ENCODE measurements at places on chromosomes 1 and 21.
A peak's percentile ranks its signal among the peaks of the same experiment; 100 is the strongest.

- no peak for DNase-seq
Measured at GRCh38 chr1:27990920-27991537, 31.3 kb downstream of the XKR8 start.

DNA sequence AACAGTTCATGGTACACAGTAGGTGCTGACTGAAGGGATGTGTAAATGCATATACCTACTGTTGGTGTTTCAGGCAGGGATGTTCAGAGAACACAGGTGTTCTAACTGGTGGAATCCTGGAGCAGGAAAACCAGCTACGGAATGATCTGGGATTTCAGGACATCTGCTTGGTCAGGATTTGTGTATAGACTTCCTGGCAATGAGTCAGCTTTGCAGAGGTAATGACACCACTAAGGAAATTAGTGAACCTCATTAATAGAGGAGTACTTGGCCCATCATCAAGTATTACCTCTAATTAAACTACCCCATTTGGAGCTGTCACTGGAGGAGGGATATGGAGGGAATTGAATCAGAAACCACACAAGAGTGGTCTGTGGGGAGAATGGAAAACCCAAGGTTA, 7.3 kb downstream of the MRPL37 start:
- DNase-seq = no peak

GRCh38 chr21:39504230-39504629, 52.5 kb downstream of the SH3BGR start:
- no peak for DNase-seq

DNA sequence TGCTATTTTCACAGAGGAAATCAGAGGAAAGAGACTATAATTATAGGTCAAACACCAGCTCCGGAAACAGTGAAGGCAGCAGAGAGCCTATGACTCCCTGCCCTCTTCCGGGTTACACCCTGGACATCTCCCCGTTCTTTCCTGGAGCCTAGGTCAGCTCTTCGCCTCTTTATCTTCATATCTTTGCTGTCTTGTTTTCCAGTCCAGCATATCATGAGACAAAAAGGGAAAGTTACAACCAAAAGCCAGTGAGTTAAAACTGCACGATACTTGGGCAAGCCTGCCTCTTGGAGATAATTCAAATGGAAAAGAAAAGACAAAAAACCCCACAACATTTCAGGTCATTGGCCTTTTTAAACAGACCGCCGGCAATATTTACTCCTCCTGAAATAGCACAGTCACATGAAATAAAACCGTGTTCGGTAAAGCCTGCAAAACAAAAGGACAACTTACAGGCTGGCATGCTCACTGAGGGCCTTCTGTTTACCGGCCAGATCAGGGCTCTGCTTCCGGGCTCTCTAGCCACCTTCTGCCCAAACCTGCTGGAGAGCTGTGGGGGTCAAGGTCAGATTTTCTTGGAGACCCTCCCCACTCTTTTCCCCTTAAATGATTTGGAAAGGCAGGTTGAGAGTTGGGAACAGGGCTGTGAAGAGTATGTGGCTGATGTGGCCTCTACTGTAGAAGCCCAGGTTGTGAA, 42.8 kb upstream of the PPP2R5A start:
- DNase-seq = no peak

DNA sequence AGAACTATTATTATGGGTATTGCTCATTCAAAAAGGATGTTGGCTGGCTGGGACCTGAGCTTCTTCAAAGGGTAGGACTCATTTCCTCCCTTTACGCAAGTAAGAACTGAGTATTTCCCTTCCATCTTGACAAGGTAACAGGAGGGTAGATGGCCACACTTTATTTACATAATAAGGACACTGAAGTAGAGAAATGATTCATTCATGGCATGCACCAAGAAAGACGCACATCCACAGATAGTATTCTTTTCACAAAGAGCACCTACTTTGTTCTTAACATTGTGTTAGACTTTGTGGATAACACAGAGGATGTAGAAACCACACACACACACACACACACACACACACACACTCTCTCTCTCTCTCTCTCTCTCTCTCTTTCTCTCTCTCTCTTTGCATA, 82.9 kb downstream of the FAM78B start:
- no peak for DNase-seq

DNA sequence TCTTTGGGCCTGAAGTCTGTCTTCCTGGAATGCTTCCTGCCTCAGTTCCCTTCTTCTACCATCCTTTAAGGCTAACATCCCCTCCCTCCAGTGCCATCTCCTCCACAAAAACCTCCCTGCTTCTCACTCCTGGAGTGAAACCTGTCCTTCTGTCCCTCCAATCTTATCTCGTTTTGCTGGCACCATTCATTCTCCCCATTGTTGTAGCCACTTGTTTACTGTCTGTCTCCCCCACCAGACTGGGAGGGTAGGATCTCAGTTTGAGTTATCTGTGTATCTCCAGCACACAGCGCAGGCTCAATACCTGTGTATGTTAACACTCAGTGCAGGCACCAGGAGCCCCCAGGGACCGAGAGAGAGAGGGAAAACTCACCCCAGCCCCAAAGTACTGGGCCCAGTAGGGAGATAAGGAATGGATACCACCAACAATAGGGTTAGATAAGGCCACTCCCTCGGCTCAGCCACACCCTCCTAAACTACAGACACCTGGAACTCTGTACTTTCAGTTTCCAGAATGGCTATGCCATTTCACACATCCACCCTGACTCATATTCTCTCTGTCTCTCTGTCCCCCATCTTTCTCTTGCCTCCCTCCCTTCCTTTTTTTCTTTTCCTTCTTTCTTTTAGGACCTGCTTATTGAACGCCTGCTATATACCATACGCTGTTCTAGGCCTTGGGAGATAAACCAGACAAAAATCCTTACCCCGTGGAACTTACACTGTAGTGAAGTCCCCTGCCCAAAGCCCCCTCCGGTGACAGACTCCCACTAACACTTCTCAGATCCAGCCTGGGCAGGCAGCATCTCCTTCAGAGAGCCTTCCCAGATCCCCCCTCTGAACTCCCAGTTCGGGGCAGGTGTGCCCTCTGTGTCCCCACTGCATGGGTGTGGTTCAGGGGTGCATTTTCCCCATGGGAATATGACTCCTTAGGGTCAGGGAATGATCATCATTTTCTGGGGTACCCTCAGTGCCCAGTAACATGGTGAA, 3.3 kb upstream of the SSBP3 start:
- DNase-seq = no peak

GRCh38 chr1:5611431-5611830, 380.8 kb downstream of the NPHP4 start:
- DNase-seq = no peak

DNA sequence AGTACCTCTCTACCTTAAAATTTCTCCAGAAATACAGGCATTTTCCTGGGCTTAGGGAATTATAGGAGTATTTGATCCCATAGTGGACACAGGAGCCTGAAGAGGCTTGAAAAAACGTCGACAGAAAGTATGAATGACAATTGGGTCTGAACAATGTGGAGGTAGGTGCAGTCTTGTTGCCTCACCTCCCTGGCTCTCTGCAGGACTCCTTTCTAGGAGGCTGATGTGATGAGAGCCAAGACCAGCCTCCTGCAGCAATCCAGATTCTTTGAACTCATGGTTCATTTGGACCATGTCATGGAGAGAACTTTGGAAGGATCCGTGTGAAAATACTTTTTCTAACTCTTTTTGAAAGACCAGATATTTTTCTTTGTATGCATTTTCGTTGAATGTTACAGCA, 50.5 kb upstream of the MTF2 start:
- no peak for DNase-seq

DNA sequence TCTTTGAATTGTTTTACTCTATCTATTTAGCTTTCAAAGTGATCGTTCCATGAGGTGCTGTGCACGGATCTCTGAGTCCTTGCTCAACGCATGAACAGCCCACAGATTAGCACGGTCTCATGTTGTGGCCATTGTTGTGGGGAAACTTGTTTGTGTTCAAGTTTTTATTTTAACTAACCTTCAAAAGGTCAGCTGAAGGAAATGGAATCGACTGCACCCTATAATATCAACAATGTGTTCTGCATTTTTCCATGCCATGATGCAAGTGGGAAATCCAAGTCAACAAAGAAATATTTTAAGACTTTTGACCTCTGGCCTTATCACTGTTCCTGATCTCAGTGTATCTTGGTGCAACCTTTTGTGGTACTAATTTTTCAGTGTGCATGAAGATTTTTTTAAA, 6.1 kb downstream of the SH2D1B start:
- no peak for DNase-seq

- DNase-seq = peak; percentile 27
Measured at GRCh38 chr1:204431310-204432184, 19.9 kb upstream of the PPP1R15B start.

DNA sequence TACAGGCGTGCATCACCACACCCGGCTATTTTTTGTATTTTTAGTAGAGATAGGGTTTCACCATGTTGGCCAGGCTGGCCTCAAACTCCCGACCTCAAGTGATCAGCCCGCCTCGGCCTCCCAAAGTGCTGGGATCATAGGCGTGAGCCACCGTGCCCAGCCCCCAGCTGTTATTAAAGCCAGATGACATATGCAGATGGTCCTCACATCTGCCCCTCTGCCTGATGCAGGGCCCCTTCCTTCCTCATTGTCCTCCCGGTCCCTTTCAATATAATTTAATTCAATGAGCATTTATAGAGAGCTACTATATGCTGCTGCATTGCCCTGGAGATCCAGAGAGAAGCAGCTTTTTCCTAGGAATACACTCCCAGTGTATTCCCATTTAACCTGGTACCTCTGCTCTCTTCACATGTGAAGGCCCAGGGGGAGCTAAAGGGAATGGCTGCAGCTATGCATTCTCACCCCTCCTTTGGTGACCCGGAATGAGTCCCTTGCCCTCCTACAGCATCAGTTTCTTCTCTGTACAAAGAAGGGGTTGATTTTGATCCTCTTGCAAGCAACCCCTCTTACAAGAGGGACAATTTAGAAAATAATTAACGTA, 55.6 kb downstream of the L1TD1 start:
- DNase-seq = no peak

DNA sequence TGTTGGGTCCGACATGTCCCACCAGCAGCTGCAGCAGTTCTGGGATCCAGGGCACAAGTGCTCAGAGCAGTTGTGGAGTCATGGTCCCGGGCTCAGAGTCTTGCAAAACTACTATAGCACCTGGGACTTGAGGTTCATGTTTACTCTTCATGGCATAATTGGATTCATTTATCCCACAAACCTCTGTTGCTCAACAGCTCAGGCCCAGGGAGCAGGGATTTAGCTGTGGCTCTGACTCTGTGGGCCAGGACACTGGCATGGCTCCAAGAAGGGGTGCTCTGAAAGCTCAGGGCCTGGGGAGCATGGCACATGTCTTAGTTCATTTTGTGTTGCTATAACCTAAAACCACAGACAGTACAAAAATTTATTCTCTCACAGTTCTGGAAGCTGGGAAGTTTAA, 626.7 kb upstream of the ADGRL2 start:
- no peak for DNase-seq

GRCh38 chr1:169115891-169116585, 9.5 kb downstream of the ATP1B1 start:
- no peak for DNase-seq

- no peak for DNase-seq
Measured at GRCh38 chr1:80929868-80930508, 870.7 kb upstream of the ADGRL2 start.

DNA sequence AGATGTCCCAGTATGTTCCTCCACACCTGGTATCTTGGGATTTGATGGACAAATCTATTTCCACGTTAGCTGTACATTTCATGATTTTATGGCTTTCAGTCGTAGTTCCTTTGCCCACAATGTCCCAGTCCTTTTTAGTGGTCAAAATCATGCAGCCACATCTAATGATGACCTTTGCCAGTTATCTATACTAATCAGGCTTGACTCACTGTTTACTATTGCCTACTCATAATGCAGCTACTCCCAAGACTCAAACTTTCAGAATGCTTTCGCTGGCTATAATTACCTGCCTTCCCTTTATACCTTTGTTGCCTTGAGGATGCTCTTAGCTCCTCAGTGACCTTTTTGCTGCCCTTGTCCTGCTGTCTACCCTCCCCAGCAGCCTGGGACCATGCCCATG, 6.4 kb downstream of the NOS1AP start:
- DNase-seq = no peak

- no peak for DNase-seq
Measured at GRCh38 chr21:46160657-46160906, 5.2 kb upstream of the FTCD start.

- peak; percentile 34 for DNase-seq
Measured at GRCh38 chr1:1157426-1157913, 16.2 kb upstream of the TTLL10 start.

GRCh38 chr1:6027591-6027990, 18.1 kb upstream of the KCNAB2 start:
- DNase-seq = no peak

DNA sequence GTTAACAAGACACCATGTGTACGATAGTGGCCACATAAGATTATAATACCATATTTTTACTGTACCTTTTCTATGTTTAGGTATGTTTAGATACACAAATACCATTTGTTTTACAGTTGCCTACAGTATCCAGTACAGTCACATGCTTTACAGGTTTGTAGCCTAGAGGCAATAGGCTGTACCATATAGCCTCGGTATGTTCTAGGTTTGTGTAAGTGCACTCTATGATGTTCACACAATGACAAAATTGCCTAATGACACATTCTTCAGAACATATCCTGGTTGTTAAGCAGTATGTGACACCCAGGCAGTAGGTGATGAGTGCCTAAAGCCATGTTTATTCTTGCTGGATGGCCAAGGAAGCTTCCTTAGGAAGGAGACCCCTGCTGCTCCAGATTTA, 111.8 kb downstream of the PAPPA2 start:
- DNase-seq = no peak

DNA sequence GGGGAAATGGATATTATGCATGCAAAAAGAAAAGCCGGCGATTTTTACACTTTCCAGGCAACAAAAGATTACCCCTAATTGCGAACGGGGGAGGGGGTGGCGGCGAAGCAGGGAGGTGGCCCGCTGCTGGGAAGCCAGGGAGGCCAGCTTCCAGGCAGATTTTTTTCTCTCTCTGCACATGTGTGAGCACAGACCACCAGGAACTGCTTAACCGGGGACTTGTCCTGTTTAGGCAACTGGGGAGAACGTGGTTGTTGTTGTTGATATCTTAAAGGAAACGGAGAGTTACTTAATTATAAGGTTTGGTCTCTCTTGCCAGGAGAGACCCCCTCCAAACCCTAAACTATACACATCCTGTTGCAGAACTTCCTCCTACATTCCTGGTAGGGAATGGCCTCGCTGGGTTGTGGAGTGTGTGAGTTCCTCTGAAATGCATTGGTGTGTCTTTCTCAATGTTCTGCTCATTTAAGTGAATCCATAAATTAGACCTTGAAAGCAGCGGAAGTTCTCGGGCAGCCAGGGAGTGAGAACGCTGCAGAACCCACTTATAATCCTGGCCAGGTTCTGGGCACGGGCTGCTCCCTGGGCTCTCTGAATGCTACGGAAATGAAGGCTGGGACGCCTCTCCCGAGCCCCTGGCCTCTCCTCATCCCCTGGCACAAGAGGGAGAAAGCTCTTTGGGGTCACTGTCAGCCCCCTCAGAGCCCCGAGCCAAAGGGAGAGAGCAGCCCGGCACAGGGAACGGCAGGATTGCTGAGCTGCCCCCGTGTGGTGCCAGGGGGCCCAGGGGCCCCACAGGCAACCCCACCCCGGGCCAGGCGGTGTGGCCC, 250.0 kb downstream of the FOXD2 start:
- no peak for DNase-seq

GRCh38 chr1:89279011-89279466, 6.4 kb upstream of the GBP5 start:
- DNase-seq = no peak

- DNase-seq = no peak
Measured at GRCh38 chr1:43858324-43858723, 75.3 kb upstream of the ARTN start.

GRCh38 chr1:202063093-202063492, 52.7 kb downstream of the ELF3 start:
- no peak for DNase-seq

- no peak for DNase-seq
Measured at GRCh38 chr1:68919075-68919474, 422.2 kb upstream of the DEPDC1 start.
